ENCODE measurements at places on chromosomes 6 and 20.

DNA sequence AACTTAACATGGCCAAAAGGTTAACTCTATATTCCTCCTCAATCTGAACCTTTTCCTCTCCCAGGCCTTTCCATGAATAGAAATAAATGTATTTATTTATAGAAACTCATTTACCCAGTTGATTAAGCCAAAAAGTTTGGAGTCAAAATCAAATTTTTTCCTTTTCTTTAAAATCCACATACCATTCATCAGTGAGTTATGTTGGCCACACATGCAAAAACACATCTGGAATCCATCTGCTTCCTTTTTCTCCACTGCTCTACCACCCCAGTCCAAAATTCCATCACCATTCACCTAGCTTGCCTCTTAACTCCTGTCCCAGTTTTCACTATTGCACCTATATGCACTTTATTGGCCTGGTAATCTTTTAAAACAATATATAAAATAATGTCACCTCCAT is 62.4 kb upstream of the TMEM200A start:
- DNase-seq = no peak

DNA sequence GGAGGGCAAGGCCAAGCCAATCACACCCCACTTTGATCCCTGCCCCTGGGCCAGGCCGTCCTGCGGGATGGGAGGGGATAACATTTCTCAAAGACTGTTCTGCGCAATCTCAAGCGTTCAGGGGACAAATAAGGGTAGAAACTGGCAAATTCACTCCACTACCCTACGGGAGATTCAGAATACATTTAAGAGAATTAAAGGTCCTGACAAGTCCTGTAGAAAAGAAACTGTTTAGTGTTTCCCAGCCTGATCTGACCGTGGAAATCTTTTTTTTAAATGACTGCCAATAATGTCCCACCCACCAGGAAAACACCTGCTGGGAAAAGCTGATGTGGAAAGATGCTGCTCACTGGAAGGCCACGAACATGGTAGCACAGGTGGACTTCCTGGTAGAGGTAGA is 140.6 kb upstream of the RNF24 start:
- DNase-seq = no peak

DNA sequence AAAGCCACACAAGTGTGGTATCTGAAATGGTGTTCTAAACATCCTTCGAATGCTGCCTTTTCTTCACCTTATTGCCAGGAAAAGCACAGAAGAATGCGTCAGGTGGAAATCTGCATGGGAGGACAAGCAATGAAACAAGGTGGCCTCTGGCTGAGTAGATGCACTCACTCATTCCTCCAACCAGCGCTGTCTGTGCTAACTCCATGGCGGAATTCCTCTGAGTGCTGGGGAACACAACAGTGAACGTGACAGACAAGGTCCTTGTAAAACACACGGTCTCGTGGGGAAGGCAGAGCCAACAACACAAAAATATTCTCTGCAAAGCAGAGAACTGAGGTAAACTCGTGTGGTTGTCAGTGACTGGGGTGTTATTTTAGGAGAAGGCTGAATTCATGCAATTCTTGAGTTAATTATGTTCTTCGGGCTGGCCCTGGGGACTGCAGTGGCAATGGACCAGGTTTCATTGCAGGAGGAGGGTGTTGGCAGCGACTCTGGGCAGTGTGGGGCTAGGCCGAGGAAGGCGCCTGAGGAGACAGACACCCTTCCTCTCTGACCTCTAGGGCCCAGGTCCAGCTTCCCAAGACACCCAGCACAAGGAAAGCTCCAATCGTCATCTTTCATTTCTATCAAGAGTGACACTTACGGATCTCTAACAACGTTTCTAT is 339.7 kb downstream of the PRKN start:
- no peak for DNase-seq

DNA sequence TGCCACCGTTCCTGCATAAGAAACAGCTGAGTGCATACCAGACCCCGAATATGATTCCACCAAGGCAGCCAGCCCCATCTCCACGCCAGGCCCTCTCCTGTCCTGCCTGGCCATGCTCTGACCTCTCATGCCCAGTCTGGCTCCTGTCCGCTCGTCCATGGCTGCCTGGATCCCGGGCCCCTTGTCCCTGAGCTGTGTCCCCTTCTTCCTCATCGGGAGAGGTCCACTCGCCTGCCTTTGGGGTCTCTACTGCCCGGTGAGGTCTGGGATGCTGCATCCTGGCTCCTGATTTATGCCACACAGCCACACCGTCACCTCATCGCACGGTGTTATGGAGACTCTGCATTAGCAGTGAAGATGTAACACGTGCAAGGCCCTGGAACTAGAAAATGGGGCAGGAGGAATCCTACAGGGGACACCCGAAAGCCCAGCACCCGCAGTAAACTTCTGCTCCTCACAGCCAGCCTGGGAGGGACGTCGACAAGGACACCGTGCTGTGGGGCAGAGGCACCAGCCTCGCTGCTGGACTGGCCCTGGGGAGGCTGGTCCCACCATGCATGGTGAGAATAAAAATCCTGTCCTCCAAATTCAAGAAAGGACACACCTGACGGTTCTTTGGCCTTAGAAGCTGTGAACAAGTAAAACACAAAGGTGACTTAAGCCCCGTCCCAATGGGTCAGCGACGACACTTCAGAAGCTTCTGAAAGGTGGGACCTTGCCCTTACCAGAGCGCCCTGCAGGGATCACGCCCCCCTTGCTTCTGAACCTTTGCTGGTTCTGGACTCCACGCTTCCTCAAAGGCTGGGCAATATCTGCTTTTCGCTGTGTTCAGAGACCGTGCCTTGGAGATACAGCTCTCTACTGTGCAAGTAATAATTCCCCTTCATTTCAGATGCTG is 103.0 kb downstream of the DLL1 start:
- DNase-seq = no peak

DNA sequence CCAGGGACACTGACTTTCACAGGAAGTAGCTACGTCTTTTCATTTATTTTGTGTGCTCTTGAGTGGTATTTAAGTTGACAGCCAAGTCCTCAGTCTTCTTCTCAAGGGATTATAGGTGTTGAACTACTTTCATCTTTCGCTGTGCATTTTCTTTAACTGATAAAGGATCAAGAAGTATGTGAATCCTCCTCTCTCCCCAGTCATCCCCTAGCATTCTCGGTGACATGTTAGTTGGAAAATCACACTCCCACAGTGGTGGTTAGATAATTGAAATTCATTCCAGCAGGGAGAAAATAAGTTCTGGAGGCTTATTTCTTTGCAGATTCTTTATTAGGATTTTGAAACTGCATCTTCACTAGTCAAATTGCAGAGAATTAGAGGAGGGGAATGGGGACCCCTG is 569.4 kb downstream of the MEI4 start:
- DNase-seq = no peak

GRCh38 chr6:111358454-111358853 is 124.6 kb downstream of the REV3L start:
- no peak for DNase-seq

DNA sequence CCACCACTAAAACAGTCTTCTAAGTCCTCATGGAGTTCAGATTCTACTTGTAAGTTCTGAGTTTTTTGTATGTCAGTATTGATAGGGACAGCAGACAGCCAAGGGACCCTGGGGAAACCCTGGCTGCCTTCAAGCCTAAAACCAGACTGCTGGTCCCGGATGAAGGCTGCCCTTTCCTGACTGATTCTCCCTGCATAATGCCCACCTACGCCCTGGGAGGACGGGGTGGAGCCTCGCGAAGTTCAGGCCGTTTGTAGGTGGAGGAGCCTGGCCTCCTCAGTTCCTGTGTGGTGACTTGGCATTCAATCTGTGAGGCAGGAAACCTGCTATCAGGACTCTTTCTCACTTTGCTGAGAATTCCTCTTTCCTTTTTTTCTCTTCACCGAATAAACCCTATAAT is 120.3 kb upstream of the LGSN start:
- no peak for DNase-seq

GRCh38 chr20:25038591-25039015 is 19.3 kb downstream of the ACSS1 start:
- no peak for DNase-seq

DNA sequence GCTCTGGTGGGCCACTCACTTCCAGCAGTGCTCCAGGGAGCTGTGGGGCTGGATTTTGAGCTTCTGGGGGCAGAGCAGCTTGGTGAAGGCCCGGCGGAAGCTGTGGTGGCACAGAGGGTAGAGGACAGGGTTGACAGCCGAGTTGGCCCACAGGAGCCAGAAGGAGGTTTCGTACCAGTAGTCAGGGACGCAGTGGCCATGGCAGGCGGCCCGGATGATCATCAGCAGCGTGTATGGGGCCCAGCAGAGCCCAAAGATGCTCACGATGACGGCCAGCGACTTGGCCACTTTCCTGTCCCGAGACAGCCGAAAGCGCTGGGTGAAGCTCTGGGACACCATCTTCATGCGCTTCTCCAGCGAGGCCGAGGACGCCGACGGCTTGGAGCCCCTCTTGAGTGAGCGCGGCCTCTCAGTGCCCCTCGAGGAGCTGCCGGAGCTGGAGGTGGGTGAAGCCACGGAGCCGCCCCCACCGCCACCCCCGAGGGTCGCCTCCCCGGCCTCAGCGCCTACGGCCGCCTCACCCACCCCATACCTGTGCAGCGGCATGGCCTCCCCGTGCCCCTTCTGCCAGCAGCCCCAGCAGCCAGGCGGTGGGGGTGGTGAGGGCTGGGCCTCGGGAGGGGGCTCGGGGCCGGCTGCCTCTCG is 4.0 kb downstream of the HRH3 start:
- DNase-seq = no peak

- no peak for DNase-seq
Measured at GRCh38 chr6:37946057-37946456, 126.5 kb downstream of the ZFAND3 start.

DNA sequence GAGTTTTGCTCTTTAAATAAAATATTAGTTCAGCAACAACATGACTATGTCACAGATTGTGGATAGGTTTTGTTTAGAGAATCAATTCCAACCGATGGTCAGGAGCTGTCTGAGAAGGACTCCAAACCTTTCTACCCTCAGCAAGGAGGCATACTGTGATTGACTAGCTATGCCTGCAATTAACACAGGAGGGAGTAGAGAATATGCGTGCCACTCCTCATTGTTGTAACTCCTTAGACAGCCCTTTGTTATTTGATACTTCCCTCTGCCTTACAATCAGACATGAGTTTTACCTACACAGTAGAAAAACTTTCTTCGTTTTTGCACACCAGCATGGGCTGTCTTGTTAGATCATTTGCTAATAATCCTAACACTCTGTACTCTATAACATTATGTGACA is 796.5 kb downstream of the PRIM2 start:
- no peak for DNase-seq

DNA sequence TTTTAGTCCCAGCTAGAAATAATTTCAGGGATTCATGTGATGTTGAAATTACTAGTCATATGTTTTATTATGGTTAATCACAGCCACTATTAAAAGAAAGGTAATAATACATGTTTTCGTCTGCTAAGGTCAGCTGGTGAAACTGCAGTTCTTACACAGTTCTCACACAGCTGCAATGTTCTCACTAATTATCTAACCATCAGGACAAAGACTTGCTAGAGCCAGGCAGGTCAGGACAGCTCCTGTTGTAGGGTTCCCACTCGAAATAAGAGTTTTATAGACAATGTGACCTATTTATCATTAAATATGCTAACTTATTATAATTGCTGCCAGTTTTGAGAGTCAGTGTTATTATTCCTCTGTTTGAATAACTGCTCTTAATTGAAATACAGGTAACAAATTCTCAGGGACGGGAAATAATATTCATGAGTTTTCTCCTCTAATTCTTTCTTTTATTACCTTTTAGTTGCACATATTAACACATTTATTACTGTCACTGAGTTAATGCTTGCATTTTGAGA is 97.9 kb downstream of the GJA1 start:
- DNase-seq = no peak

DNA sequence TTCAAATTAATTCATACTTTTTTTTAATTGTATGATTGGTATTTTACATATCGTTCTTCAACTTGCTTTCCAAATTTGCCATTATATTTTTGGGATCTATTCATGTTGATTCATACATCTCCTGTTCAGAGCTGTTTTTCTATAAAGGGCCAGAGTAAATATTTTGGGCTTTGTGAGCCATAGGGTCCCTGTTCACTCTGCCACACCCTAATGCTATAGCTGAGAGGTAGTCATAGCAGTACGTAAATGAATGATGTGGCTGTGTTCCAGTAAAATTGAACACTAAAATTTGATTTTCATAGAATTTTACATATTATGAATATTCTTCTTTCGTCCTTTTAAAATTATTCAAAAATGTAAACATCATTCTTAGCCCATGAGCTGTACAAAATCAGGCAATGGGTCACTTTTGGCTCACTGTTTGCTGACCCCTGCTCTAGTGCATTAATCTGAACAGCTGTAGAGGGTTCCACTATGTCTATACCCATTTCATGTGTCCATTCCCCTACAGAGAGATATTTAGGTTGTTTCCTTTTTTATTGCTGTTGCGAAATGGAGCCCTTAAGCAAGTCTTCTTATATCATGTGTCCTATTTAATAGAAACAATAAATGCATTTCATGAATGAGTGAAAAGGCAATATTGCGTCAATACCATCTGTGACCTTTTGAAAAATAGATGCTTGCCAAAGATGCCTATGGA is 136.4 kb upstream of the SALL4 start:
- DNase-seq = no peak

- no peak for DNase-seq
Measured at GRCh38 chr6:38415231-38416005, 224.3 kb downstream of the BTBD9 start.

- no peak for DNase-seq
Measured at GRCh38 chr6:90162648-90163387, 133.8 kb downstream of the BACH2 start.

DNA sequence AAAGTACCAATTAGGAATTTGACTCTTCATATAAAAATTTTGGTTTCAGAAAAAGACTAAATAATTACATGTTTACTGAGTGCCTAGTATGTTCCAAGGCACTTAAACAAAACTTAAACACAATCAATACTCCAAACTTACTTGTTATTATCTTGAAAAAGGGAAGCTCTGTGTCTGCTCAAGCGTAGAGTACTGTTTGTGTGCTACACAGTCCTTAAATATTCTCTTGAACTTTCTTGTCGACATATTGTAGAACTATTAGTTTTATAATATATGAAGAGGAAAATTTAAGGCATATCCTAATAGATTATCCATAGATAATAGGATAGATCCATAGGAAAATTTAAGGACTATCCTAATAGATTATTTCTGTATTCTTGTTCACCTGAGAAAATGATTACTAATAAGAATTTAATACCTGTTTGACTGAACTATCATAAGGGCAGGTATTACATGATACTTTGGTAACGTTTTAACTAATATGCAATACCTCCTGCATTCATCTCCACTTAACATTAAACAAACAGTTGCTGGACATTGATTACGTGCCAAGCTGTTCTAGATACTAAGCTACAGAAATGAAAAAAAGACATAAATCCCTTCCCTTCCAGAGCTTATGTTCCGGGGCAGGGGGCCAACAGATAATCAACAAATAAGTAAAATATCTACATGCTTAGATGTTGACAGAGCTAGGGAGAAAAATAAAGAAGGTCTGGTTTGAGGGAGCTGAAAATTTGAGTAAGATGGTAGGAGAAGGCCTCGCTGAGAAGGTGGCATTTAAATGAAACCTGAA is 115.2 kb upstream of the BCLAF1 start:
- no peak for DNase-seq

- no peak for DNase-seq
Measured at GRCh38 chr6:137631323-137631722, 137.1 kb upstream of the OLIG3 start.

GRCh38 chr6:14211562-14211942 is 94.0 kb downstream of the CD83 start:
- DNase-seq = no peak

- no peak for DNase-seq
Measured at GRCh38 chr20:20327746-20328145, 40.2 kb upstream of the INSM1 start.

GRCh38 chr6:35023091-35024000 is 117.8 kb downstream of the TCP11 start:
- DNase-seq = no peak

- DNase-seq = no peak
Measured at GRCh38 chr6:46347669-46348068, 143.6 kb downstream of the RCAN2 start.

Measured in NK-92 treated with Interleukin-12 subunit alpha and Interleukin-12 subunit beta, amount 100 ng/mL, for 24 hours (cell line).